ENCODE measurements at places on chromosomes 12 and 14.

DNA sequence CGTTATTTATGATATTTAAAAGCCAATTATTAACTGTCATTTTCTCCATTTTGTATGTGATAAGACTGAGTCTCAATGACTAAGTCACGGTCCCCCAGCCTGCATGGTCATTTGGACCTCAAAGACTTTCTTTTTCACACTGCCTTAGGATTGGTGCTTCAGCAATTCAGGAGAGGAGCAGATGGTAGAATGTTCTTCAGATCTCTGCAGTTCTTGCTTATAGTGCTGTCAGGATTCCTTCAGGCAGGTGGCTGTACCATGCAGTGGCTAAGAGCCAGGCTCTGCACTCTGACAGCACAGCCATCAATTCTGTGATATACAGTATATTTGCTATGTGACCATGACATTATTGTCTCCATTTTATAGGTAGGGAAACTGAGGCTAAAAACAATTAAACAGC lies 18.7 kb downstream of the SSPN start:
- no peak for DNase-seq

DNA sequence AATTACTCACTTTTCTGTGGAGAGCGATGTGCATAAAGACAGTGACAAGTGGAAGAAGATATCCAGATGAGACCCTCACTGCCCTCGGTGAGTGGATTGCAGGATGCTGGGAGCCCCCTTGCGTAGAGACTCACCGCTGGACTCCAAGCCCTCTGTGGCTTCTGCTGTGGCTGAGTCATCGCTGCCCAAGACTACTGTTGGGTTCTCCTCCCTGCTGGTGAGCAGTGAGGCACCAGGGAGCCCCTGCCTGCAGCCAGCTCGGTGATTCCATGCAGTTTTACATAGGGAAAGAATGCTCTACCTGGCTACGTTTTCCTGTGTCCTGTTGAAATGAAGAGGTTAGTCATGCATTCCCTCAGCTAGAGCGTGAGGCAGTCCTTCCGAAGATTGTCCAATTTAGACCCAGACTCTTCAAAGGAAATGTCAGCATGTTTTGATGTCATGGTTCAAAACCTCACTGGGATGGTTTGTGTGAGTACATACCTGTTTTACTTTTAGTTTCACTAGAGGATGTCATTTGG lies 28.2 kb downstream of the TRAF3 start:
- DNase-seq, result peak; percentile 81

DNA sequence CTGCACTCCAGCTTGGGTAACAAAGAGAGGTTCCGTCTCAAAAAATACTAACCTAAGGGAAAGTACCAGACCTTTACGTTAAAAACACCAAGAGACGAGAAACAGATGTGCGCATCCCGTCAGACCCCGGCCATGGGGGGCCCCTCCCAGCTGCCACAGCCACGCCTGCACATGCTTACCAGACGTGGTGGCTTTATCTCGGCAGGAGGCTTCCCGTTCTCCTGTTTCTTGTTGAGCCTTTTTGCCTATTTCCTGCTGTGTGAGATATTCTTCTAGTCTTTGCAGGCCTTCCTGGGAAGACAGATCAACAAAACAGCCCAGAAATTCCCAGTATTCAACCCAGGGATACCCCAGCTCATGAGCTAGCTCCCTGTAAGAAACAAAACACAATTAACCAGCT lies 23.6 kb downstream of the PGAM5 start:
- DNase-seq, result no peak

- DNase-seq, result no peak
Observed at GRCh38 chr12:53712059-53712643, 15.1 kb downstream of the CALCOCO1 start.

- DNase-seq, result peak; percentile 20
Observed at GRCh38 chr12:104223712-104224111, 8.1 kb downstream of the TXNRD1 start.

DNA sequence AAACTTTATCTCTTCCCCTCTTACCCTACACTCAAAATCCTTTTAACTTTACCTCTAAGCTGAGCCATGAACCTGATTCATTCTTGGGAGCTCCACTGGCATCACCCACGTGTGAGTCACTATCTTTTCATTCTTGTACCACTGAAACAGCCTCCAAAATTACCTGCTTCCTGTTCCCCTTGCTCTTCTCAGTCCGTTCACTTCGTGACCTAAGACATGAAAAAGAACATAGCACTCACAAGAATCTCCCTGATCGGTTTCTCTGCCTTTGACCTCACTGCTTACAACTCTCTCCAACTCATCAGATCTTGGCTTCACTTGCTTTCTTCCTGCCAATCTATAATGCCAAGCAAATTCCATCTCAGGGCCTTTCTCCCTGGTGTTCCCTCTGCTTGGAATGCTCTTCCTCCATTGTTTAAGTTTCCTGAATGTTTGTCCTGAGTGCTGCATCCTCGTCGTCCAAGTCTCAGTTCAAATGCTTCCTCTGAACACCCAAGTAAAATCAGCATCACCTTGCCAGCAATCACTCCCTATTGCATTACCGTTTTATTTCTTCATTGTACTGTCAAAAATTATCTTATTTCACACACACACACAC lies 9.2 kb downstream of the GLIPR1 start:
- DNase-seq, result peak; percentile 62

DNA sequence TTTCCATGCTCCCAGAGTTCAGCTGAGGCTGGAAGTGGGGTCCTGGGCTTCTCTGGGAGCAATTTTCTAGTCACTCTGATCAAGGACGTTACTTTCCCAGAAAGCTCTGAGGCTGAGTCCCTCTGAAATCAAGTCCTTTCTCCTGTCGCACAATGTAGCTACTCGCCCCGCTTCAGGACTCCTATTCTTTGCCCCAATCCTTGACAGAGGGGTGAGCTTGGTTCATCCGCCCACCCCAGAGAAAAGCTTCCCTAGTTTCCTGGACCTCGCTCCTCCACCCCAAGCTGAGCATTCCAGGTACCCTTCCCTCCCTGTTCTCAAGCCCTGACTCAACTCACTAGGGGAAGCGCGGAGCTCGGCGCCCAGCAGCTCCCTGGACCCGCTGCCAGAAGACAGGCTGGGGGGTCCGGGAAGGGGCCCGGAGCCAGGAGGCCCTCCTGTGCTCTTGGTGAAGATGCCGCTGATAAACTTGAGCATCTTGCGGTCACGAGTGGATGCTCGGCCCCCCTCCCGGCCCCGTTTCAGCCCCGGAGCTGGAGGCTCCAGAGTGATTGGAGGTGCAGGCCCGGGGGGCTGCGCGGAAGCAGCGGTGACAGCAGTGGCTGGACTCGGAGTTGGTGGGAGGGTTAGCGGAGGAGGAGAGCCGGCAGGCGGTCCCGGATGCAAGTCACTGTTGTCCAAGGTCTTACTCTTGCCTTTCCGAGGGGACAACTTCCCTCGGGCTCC lies 1.6 kb downstream of the AGAP2 start:
- no peak for DNase-seq

DNA sequence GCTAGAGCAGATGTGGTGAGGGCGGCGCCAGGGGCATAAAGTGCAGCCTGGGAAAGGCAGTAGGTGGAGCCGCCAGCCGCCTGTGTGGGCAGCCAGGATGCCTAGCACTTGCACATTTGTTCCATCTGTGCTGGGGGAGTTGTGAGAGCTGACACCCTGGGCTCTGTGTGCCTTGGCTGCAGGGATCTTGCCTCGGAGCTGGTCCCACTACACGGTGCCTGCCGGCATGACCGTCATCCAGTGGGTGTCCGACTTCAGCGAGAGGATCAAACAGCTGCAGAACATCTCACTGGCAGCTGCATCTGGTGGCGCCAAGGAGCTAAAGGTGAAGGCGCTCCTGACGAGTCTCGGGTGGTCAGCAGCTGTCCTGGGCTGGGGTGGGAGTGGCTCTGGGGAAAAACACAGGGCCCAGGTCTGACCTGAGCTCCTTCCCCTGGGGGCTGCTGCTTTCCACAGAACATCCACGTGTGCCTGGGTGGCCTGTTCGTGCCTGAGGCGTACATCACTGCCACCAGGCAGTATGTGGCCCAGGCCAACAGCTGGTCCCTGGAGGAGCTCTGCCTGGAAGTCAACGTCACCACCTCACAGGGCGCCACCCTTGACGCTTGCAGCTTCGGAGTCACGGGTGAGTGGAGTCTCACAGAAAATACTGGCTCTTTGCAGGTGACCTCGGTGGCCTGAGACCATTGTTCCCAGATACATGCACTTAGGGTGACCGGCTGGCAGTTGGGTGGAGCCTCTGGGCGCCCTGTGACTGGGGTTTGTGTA lies 37.4 kb downstream of the HSP90AA1 start:
- DNase-seq, result no peak

DNA sequence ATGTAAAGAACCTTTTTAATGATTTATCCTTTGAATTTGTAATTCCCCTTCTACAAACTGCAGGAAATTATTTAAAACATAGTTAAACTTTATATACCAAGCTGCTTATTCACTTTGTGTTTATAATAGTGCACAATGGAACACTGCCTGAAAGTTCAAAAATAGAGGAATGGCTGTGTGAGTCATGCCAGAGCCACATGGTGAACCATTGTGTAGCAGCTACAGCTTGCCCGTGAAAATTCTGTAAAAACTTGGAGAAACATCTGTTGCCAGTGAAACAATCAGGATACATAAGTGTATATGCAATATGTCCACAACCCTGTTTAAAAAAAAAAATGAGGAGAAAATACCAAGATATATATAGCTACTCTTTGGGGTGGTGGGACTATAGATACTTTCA lies 59.5 kb downstream of the VEZT start:
- no peak for DNase-seq

DNA sequence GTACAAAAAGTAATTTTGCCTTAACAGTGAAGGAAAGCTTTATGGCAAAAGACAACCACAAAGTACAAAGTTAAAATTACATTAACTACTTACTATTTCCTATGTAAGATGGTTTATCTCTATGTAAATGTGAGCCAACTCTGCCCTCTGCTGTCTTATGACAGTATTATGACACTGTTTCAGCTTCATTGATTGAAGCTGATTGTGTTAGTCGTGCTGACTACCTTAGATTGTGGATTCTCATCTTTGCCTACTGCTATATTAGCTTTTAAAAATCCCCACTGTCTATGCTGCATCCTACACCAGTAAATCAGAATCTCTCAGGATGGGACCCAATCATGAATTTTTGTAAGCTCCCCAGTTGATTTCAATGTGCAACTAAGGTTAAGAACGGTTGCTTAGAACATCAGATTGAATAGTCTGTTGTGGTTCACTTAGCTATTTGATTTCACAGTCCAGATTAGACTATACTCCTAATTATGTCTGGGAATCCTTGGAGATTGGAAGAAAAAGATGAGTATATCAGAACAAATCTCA lies 12.2 kb upstream of the SPTB start:
- peak; percentile 22 for DNase-seq

- DNase-seq, result no peak
Observed at GRCh38 chr14:84825481-84826251, 704.3 kb upstream of the FLRT2 start.

- DNase-seq, result no peak
Observed at GRCh38 chr14:73738518-73739173, 24.5 kb upstream of the PNMA1 start.

GRCh38 chr14:58331111-58331510 lies 32.8 kb downstream of the ARID4A start:
- DNase-seq, result peak; percentile 76

GRCh38 chr14:93121030-93121834 lies 5.5 kb upstream of the ITPK1 start:
- DNase-seq, result no peak

DNA sequence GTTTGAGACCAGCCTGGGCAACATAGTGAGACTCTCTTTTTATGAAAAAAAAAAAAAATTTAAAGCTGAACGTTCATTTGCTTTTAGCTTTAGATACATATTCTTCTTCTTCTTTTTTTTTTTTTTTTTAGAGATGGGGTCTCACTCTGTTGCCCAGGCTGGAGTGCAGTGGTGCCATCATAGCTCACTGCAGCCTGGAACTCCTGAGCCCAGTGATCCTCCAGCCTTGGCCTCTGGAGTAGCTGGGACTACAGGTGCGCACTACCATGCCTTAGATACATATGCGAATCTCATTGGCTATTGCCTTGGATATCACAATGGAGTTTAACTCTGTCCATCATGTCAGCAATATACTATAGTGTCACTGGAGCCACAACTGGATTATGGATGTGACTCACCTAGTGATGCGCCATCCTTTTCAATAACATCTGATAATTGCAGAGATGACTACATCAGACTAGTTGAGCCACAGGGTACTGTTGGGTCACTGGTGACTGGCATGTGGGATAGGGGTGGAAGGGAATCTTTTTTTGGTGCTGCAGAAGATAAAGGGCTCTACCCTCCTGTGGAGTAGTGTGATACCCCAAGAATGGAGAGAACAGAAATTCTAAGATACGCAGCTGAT lies 2.7 kb upstream of the ADIPOR2 start:
- DNase-seq, result no peak

- DNase-seq, result no peak
Observed at GRCh38 chr14:76862546-76863282, 36.5 kb downstream of the LRRC74A start.

GRCh38 chr12:67877727-67878126 lies 111.5 kb upstream of the IFNG-AS1 start:
- DNase-seq, result no peak

GRCh38 chr14:69963966-69964365 lies 84.8 kb downstream of the SMOC1 start:
- DNase-seq, result no peak

DNA sequence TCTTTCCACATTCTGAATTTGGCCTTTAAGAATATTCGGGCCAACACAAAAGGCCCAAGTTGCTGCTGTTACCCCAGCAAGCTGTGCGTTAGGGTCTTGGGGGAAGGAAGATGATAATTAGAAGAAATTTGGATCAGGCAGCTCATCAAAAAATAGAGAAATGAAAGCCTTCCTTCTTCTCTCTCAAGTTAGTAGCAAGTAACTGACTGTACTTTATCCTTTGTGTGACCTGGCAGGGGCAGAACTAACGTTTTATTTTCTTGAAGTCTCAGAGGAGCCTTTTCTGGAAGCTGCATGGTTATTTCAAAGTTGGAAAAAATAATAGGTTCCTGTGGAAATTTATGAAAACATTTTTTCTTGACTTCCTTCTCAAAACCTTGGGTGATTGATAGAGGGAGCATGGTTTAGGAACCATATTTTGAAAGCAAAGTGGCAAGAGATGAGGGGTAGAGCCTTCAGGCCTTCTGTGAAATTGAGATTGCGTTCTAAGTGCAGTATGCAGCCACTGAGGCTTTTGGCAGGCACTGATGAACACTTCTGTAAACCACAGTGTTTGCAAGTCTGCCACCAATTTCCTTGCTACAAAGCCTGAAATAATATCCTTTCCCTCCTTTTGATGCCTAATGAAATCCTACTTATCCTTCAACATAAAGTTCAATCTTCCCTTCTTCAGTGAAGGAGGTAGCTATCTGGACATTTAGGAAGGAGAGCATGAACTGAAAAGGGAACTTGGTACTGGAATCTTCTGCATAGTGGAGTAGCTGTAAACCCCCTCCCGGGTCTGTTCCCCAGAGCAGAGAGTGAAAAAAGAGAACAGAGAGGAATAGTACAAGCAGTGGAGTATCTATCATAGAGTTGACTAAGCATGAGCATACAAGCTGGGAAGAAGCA lies 123.2 kb downstream of the FGD4 start:
- DNase-seq, result no peak

DNA sequence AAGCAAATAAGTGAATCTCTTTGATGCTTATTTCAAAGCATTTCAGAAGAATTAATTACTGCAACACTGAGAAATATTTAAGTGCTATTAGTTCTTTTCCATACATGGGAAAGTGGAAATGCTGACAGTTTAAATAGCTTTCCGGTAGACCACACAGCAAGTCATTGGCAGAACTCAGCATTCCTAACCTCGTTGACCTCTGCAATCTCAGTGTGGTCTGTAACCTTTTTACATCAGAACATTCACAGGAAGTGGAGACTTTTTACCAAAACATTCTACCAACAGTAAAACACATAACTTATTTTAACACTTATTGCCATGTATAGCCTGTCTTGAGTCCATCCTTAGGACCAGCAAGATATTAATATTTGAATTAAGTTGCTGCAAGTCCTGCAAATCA lies 249.5 kb upstream of the DCN start:
- DNase-seq, result peak; percentile 63
